Left ventricle myocardium superior (tissue), 1 donor: ENCODE measurements at places on chromosomes 7 and 10.
A peak's percentile ranks its signal among the peaks of the same experiment; 100 is the strongest.

DNA sequence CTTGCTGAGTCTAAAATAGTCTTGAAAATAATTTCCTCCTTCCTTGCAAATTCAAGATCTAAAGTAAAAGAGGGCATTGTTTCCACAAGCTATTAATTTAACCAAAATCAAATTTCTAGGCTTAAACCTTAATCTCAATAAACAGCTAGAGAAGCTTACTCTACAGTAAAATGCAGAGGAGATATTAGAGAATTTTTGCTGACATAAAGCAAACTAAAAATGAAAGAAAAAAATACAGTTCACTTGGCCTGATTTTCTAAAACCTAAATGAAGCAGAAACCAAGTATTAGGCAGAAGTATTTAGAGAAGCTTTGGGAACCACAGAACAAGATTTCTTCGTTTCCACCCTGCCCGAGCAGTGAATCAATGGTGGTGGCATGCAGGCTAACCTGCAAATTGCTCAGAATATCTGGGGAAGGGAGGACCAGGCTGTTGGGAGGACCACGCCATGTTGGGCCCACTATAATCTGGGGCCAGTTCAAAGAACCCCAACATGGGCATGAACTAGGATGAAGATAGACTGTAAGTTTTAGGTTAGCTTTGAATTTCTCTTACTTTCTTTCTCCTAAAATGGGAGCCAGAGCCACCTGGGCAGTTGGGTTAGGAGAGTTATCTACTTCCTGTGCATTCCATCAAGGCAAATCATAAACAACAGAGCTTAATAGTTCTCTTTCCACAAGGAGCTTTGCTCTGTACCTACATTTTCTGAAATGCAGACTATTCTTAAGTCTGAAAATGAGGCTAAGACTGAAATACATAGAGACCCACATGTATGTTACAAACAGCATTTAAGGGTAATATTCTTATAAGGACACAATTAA is 4.1 kb downstream of the LAMB1 start:
- no peak for DNase-seq

DNA sequence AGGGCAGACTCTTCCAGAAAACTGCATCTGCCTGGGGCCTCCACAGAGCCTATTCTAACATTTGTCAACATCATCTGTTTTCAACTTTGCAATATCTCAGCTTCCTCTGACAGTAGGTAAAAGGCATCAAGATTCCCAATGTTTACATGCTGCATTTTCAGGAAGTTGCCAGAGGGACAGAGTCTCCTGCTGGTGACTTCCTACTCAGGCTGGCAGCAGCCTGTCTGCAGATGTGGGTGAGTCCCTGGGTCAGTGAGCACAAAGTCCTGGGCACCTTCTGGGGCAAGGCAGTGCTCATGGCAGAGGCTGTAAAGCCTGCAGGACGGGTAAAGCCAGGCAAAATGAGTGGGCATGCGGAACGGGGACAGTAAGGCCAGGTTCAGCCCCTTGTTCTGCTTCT is 69.4 kb downstream of the EBF3 start:
- no peak for DNase-seq

DNA sequence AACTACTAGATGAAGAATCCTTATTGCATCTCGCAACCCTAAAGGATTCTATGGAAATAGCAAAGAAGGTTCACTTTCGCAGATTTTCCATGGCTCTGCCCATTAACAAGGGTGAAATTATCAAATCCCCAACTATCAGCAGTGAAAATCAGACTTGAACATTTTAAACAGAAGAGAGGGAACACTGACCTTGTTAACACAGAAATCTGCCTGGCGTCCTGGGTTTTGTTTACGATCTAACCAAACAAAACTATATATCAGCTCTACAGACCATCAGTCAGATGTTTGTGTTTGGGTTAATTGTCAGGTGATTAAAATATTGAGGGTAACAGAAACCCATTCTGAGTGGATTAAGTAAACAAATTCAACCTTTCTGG is 1.9 kb downstream of the CTTNBP2 start:
- DNase-seq, result no peak

DNA sequence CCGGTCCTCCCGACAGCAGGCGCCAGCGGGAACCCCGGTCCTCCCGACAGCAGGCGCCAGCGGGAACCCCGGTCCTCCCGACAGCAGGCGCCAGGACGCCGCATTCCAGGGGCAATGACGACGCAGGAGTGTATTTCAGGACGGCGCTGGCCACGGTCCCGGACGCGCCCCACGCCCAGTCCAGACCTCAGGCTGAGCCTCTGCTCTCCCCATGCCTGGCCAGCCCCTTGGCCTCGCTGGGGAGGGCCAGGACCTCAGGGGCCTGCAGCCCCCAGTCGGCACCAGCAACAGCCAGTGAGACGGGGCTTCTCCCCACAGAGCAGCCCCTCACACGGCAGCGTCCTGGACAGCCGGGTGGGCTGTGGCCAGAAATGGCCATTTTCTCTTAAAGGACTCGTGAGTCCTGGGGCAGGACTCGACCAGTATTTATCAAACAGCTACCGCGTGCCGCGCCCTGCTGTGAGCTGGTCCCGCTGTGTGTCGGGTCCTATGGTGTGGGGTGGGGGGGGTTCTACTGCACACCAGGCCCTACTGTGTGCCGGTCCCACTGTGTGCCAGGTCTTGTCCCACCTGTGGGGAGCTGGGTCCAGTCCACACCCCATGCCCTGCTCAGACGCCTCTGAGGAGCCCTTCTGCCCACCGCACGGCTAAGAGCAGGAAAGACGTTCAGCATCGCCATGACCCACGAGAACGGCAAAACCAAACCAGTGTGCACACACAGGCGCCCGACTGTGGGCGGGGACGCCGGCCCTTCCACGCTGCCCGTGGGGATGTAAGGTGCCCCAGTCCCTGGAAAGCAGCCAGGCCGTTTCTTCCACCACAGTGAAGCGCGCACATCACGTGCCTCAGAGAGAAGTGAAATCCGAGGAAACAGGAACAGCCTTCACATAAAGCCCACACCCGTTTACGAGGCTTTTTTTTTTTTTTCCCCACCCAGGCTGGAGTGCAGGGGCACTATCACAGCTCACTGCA is 33.3 kb downstream of the GET4 start:
- peak; percentile 82 for DNase-seq

DNA sequence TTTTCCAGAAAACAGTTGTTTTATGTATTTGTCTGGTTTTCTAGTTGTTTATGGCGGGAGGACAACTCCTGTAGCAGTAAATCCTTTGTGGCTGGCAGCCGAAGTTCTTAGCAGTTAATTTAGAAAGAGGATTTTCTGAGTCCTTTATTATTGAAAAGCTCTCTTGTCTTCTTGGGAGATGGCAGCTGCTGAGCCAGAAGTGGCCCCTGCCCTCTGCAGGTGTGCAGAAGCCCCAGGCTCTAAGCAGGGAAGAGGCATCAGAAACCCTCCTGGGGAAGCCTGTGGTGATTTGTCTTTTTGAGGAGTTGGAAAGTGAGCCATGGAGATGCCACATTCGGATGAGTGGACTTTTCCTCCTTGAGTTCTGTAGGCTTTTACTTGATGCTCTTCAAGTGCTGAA is 106.3 kb downstream of the GLRX3 start:
- no peak for DNase-seq

DNA sequence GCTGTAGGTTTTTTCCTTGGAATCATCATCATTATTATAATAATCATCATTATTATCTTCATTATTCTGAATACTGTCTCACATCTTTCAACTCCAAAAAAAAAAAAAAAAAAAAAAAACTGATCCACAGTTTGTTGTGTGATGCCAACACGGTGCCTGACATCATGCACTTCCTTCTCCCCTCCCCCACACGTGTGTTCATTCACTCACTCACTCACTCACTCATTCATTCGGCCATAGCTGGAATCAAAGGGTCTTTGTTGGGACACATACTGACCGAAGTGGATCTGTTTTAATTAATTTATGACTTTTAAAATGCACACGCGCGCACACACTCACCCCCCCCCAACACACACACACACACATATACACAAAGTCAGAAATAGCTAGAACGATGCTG is 177.8 kb downstream of the PIP4K2A start:
- DNase-seq, result no peak

- DNase-seq, result peak; percentile 65
These were observed 739 bp upstream of the CCDC186 start for GRCh38 chr10:114174695-114175188.

DNA sequence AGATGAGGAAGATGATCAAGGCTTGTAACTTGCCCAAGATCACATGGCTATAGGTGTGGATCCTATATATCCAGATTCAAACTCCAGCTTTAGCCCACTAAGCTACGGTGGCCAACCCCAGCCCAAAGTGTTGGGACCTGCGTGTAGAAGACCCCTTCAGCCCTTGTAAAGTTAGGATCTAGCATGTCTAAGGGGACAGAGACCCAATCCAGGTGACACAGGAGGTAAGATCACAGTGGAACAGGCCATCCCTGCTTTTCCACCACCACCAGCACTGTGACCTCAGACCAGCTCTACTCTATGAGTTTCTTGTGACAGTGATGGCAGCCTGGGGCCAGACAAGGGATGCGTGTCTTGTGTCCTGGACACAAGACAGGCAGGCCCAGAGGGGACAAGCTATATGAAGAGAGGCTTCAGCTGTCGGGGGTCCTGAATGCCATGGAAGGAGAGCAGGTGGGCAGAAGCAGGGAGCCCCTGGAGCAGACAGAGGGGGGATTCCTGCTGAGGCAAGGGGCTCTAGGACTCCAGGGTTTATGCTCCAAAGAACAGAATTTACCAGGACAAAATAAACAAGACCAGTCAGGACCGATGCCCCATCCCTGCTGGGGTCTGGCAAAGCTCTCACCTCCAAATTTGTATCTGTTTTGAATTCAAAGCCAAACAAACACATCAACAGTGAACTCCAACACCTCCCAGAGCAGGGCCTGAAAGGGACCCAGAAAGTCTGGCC is 10.4 kb downstream of the GPRIN2 start:
- DNase-seq, result no peak

- DNase-seq, result no peak
These were observed 1044.8 kb downstream of the CNTNAP2 start for GRCh38 chr7:147161405-147161804.

DNA sequence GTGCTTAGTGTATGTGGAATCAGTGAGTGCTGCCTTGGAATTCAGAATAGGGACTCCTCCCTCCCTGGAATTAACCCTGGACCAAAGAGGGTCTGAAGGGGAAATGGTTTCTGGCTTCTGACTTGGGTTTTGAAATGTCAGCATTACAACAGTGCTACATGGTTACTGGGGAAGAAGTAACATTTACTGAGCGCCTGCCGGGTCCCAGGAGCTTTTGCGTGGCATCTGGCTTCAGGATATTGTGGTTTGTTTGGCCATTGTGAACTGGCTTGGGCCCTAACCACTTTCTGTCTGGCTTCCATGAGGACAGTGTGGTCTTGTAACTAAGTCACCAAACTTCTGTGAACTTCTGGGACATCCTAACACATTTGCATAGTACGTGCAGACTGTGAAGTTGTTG is 21.3 kb downstream of the TSPAN15 start:
- DNase-seq, result no peak

- DNase-seq, result no peak
These were observed 268.0 kb downstream of the FRMD4A start for GRCh38 chr10:14062528-14063260.

DNA sequence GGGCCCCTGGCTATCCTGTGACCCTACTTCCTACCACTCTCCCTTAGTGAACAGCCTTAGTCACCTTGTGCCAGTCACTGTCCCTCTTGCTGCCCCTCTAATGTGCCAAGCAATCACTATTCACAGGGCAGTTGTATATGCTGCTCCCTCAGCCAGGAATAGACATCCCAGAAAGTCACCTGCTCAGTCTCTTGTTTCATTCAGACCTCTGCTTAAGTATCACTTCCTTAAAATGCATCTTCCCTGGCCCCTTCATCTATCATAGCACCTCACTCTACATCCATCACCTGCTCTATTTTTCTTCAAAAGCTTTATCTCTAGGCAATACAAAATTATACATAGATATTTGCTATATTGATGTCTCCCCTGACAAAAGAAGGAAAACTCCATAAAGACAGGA is 328.4 kb upstream of the NFE2L3 start:
- no peak for DNase-seq

DNA sequence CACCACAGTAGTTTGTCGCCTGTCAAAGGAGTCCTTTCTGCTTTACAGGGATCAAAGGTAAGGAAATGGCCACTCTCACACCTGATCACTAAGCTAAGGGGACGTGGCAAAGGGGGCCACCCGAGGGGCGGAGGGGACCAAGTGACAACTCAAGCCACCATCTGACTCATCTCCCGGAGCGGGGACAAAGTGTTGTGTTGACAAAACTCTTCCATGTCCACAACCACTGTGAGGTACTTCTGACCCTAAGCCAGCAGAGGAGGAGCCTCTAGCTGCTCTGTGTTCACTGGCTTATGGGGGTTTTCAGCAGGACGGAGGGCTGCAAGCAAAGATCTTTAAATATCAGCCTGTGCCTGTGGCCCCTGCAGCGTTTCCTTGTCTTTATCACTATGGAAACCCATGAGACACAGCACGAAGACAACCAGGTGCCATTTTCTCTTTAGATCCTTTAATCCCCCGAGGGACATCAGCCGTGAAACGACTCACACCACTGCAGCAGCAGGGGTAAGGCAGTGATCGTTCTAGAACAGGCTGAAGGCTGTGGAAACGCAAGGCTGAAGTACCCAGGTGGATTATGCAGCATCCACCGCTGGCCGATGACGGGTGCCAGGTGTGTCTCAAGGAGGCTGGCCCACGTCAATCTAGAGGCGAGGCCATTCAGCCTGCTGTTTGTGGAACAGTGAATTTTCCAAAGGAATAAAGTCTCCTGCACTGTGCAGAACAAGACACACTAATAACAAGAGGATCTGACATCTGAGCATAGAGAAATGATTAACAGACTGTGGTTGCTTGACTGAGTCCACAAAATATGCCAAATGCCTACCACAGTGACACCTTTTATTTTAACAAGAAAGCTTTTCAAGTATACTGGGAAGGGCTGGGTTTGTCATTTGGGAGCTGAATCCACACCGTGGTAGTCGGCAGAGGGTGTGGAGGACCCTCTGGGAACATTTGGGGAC is 26.6 kb upstream of the DDC start:
- no peak for DNase-seq

DNA sequence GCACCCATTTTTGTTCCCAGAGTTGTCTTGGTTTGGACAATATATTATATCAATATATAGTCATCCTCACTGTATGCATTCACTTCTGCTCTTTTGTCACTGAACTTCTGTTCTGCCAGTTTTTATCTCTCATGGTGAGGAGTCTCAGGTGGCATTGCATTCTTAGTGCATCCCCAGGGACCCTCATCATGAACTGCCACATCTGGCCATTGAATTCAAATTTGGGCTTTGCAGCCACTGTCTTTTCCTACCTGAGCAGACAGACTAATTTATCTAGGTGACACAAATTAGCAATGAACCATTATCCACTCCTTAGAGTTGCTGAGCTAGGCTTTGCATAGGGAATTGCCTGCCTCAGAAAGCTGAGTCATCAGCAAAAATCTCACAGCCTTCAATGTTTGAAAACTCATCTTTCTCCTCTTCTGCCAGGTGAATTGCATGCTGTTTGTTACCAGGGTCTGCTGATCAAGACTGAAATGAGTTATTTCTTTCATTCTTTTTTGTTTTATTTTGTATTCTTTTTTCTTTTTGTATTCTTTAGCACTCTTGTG is 316.8 kb upstream of the MTPN start:
- no peak for DNase-seq

- DNase-seq, result no peak
These were observed 8.5 kb upstream of the LRMDA start for GRCh38 chr10:75422913-75423312.
